ENCODE measurements at places on chromosomes 12 and 14.

DNA sequence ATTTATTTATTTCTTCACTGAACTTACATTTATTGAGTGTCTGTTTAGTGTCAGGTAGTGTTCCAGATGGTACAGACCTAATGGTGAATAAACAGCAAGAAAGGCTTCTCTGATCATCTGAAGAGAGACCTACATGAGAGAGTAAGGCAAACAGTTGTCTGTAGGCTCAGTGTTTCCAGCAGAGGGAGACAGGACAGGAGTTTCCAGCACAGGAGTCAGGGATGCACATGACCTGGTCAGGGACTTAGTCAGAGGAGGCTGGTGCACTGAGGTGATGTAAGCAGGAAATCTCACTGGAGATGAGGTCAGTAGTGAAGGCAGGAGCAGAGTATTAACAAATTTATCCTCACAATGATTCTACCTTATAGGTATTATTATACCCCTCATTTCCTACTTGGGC is 233.2 kb downstream of the MDGA2 start:
- peak; percentile 41 for DNase-seq

- DNase-seq: no peak
Measured at GRCh38 chr14:63705561-63706070, 22.2 kb downstream of the SGPP1 start.

- DNase-seq: no peak
Measured at GRCh38 chr12:19957308-19958125, 410.8 kb upstream of the PDE3A start.

GRCh38 chr12:11549119-11549518 is 100.4 kb upstream of the ETV6 start:
- no peak for DNase-seq

GRCh38 chr12:49348781-49349180 is 2.1 kb downstream of the DNAJC22 start:
- DNase-seq: no peak
